ENCODE measurements at places on chromosomes 4 and X.
A peak's percentile ranks its signal among the peaks of the same experiment; 100 is the strongest.

GRCh38 chr4:74292111-74292870 lies 16.0 kb upstream of the EPGN start:
- DNase-seq: no peak

DNA sequence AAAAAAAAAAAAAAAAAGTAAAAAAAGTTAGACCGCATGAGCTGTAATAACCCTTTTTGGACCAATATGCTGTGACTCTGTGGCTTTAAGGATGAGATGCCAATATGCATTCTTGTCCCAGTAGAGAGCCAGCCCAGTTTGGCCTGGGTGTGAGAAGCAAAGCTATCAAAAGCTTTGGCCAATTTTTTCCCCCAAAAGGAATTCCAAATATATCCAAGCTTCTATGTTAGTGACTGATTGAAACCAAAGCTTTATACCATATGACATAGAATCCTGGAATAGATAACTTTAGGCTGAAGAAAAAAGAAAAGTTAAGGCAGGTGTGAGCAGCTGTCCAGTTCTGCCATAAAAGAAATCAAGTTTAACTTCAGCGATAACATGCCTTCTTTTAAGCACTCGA lies 30.5 kb upstream of the RBPJ start:
- no peak for DNase-seq

DNA sequence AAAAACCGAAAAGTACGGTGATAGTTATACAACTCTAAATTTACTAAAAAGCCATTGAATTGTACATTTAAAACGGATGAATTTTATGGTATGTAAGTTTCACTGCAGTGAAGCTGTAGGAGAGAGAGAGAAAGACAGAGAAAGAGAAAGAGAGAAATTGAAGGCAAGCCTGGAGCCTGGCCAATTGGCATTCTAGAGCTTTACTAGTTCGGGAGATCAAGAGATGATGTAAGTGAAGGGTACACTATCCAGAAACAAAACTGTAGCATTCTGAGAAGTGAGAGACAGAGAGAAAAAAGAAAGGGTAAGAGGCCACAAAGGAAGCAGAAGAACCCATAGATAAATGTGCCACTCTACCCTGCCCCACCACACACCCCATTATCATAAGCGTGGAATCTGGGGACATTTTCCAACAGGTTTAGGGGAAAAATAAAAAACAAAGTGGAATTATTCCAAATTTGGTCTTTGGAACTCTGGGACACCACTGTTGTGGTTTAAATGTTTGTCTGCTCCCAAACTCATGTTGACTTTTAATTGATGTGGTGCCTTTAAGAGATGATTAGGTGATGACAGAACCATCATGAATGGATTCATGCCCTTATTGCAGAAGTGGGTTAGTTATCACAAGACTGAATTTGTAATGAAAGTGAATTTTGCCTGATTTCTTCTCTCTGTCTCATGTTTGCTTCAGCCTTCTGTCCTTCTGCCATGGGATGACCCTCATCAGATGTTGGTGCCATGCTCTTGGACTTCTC lies 123.0 kb upstream of the PLS3 start:
- DNase-seq: no peak

- no peak for DNase-seq
Measured at GRCh38 chrX:123184866-123185276, 793 bp downstream of the GRIA3 start.

DNA sequence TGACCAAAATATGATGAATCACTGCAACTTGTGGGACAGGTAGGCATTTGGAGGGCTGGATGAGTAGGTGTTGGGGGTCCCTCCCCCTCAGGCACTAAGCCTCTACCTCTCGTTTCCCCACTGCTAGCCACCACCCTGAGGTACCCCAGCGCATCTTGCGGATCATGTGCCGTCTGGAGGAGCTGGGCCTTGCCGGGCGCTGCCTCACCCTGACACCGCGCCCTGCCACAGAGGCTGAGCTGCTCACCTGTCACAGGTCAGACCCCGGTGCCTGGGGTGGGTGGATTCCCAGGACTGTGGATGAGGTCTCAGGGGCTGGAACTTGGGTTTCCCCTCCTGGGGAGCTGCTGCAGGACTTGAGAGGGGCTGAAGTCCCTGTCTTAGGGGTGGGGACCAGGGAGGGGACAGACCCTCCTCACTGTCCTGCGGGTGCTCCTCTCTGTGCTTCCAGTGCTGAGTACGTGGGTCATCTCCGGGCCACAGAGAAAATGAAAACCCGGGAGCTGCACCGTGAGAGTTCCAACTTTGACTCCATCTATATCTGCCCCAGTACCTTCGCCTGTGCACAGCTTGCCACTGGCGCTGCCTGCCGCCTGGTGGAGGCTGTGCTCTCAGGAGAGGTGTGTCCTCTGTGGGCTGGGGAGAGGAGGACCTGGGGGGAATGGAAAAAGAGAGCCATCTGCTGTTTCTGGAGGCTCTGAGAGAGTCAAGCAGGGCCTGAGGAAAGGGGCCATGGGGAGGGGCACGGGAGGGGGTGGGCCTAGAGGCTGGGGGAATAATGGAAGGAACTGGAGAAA lies 10.1 kb upstream of the ERAS start:
- no peak for DNase-seq

GRCh38 chr4:184933311-184933710 lies 85.0 kb upstream of the HELT start:
- DNase-seq: no peak

DNA sequence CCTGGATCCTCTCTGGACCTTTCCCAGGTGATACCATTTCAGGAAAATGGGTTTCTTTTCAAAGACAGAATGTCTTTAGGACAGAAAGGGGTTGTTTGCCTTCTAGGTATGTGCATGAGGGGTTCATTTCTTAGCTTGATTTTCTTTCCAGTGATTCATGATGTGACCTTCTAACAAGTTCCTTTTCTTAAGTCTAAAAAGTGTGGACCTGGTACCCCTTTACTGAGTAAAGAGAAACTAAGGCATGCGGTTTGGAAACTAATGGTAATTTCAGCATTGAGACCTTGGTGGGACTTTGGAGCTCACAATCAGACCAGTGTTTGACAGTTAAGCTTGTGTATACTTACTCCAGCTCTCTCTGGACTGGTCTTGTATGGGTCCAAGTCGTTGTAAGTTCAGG lies 8.7 kb downstream of the ENOPH1 start:
- DNase-seq: no peak

DNA sequence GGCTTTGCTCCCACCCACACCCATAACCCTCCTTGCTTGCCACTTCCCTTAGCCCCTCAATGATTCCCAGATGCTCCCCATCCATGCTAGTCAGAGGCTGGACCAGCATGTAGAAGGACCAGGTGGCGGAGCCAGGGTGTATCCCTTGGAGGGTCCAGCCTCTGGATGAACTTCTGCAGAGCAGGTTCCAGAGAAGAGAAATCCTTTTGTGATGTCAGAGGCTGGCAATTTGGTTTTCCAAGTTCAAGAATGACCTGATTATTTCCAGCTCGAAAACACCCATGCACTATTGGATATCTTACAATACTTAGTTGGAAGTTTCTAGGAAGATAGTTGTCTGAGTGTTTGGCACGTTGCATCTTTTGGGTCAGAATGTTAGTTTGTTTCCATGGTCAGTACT lies 168.3 kb upstream of the RPS6KA3 start:
- no peak for DNase-seq

DNA sequence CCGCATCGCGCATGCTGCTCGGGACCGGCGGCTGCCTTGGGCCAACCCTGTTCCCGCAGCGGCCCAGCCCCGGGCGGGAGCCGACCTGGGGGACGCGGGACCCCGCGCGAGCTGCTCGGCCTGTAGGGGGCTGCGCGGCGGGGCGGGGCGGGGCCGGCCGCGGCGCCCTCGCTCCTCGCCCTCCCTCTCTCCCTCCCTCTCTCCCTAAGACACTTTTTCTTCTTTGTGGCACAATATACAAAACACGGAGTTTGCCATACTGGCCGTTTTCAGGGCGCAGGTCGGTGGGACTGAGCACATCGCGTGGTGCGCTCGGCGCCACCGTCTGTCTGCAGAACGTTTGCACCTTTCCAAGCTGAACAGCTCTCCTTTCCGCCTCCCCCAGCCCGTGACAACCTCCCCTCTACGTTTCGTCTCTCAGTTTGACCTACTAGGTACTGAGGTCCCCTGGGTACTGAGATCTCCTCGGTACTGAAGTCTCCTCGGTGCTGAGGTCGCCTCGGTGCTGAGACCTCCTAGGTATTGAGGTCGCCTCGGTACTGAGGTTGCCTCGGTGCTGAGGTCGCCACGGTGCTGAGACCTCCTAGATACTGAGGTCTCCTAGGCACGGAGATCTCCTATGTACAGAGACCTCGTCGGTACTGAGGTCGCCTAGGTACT lies 261.1 kb upstream of the PLCXD1 start:
- DNase-seq: peak; percentile 16

GRCh38 chr4:69360271-69360670 lies 80.0 kb downstream of the UGT2B28 start:
- DNase-seq: no peak

DNA sequence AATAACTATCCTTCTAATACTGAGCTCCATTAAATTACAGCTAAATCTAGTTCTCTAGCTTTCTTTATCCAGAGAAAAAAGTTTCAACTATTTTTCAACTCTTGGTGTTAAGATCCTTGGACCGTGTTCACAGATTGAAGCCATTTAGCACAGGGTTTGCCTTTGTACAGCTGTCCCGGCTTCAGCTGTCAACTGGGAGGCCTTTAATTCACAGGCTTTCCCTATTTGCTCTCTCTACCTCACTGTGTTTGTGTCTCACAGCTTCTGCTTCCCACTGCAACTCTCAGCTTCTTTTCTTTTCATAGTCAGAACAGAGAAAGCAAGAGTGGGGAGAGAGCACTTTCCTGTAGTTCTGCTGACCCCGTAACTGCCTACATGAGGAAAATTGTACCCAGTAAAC lies 76.9 kb upstream of the SMAD1 start:
- no peak for DNase-seq

GRCh38 chr4:53563824-53564223 lies 27.5 kb downstream of the LNX1 start:
- DNase-seq: no peak

- no peak for DNase-seq
Measured at GRCh38 chrX:8755813-8756212, 23.9 kb upstream of the ANOS1 start.

DNA sequence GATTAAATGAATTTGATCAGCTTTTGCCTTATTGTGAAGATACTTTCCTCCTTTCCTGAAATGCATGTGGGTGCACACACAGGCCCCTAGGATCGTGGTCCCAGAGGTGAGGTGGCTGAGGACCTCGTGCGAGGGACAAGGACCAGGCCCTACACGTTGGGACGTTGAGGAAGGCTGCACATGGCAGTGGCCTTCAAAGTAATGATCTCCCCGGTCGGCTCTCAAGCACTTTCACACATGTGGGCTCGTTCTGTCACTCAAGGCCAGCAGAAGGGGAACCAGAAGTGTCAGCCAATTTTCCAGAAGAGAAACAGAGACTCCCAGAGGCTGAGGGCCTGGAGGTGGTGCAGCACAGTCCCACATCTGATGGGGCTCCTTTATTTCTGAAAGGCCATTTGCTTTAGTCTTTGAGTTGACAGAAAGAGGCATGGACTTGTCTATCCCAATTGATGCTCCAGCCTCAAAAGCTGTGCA lies 196.8 kb downstream of the AFAP1 start:
- no peak for DNase-seq

DNA sequence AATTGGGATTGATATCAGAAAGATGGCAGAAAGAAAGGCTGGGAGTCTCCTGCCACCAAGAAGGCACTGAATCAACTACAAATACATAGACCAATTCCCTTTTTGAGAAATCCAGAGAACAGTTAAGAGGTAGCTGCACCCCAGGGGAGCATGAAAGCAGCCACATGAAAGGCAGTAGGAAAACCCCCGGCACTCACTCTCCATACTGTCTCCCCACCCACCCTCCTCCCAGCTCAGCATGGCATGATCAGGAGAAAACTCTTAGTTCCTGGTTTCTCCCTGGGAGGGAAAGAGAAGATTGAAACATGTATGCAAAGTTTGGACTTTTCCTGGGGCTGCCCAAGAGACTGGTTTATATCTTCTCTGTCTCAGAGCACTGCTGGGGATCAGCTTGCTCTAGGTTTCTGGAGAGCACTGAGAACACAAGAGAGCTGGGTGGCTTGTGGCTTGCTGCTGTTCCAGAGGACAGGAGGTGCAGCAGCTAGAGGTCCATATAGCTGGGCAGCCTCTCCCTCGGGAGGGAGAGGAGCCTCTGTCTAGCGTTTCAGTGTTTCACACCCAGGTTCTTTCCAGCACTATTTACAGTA lies 305.7 kb downstream of the PDGFC start:
- no peak for DNase-seq

GRCh38 chr4:111494971-111495370 lies 650.3 kb upstream of the FAM241A start:
- no peak for DNase-seq
